ENCODE measurements at places on chromosomes 13 and 19.
A peak's percentile ranks its signal among the peaks of the same experiment; 100 is the strongest.

DNA sequence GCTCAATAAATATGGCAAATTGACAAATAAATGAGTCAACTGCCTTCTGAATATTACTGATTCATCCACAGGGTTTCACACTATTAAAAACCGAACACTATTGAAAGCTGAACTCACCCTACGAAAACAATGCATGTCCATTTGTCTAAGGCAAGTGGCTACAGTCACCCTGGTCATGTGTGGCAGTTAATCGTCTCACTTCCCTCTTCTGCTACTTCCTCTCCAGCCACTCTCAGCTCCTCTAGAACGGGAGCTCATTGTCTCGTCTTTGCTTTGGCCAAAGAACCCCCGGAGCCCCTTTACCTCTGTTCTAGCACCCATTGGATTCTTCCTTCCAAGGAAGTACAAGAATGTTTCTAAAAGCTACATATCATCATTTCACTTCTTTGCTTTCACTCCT, 74.4 kb upstream of the ZNF599 start:
- DNase-seq = no peak

GRCh38 chr13:50285283-50285682, 270.0 kb downstream of the KCNRG start:
- DNase-seq = no peak

GRCh38 chr19:52542984-52543664, 15.7 kb downstream of the ZNF808 start:
- peak; percentile 36 for DNase-seq

- DNase-seq = no peak
These were observed 88.0 kb downstream of the ABCC4 start for GRCh38 chr13:95212983-95213850.

GRCh38 chr13:113122550-113123225, at the start of gene F10:
F10 (plus strand) TSS chr13:113122799; CDS start chr13:113122856, 57 bp downstream.
- DNase-seq = no peak

GRCh38 chr19:48454150-48454730, 1.1 kb upstream of the KCNJ14 start:
- DNase-seq = no peak

DNA sequence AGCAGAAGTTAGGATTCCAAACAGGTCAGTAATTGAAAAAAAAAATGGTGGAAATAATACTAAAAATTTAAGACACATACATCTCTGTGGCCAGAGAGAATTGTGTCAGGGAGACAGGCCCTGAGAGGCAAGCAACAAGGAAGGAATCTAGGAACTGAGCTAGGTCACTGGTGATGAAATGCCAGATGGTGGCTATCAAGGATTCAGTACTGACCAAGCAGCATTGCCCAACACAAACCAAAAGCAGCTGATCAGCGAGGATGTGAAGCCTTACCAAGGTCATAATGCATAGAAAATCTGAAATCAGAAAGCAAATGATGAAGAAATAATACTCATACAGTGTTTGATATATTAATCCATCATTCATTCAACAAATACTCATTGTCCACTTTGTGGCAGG, 905.0 kb downstream of the GPC5 start:
- no peak for DNase-seq

DNA sequence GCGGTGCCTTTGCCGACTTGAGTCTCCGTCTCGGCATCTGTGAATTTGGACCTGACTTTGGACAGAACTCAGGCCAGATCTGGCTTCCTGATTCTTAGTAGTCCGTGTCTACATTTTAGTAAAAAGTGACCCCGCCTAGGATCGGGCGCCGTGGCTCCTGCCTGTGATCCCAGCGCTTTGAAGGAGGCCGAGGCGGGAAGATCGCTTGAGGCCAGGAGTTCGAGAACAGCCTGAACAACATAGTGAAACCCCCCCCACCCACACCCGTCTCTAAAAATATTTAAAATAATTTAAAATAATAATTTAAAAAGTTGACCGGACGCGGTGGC, 849 bp upstream of the TCF3 start:
- DNase-seq = no peak

DNA sequence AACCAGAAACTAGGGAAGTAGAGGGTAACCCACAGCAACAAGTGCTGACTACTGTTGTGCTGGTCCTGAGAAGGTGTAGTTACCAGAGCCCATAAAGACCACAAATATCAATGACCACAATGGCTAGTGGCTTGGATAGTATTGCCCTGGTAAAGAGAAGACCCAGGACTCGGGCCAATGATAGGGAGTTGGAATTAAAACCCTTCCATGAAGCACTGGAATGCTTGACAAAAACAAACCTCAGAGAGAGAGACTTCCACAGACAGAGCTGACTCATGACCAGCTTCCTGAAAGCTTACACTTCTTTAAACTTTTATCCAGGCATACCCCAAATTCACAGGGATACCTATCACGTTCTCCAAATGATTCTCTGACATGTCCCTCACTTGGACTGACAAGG, 60.5 kb downstream of the WDR87 start:
- no peak for DNase-seq

GRCh38 chr13:77065461-77066147, 38.6 kb upstream of the FBXL3 start:
- no peak for DNase-seq

DNA sequence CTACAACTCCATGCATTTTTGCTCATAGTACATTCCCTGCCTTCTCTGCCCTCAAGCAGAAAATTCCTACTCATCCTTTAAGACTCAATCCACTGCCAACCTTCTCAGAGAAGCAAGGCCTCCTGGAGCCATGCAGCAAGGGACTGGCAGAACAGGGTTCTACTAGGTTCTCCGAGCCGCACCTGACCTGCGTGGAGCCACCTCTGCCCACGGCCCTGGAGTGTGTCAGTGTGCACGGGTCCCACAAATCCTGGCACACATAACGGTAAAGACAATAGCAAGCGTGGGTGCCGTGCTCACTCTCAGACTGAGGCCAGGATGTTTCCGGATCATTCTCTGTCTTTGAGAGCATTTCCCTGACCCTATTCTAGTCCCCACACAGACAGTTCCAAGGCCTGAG, 30.0 kb downstream of the SOX1 start:
- DNase-seq = no peak

DNA sequence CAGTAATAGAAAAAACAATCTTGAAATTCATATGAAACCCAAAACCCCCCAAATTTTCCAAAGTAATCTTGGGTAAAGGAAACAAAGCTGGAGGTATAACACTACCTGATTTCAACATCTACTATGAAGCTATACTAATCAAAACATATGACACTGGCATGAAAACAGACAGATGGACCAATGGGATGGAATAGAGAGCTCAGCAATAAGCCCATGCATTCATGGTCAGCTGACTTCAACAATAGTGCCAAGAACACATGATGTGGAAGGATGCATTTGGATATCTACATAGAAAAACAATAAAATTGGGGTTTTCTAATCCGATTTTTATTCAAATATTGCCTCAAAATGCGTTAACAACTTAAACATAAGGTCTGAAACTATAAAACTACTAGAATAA, 32.2 kb upstream of the ZNF766 start:
- DNase-seq = no peak
